ENCODE measurements at places on chromosomes 6 and 20. TPM values are rescaled to one million over a fixed set of nuclear protein-coding genes. Genes with fewer than 3 reads are reported as not detected.
A peak's percentile ranks its signal among the peaks of the same experiment; 100 is the strongest.

The ECHDC1 gene
- 66.6 TPM for polyA plus RNA-seq

The EPB41L2 gene
- polyA plus RNA-seq, result 42.6 TPM

The TFAP2A gene
- polyA plus RNA-seq, result 0.13 TPM

The RRAGD gene
- polyA plus RNA-seq, result 6.7 TPM

DNA sequence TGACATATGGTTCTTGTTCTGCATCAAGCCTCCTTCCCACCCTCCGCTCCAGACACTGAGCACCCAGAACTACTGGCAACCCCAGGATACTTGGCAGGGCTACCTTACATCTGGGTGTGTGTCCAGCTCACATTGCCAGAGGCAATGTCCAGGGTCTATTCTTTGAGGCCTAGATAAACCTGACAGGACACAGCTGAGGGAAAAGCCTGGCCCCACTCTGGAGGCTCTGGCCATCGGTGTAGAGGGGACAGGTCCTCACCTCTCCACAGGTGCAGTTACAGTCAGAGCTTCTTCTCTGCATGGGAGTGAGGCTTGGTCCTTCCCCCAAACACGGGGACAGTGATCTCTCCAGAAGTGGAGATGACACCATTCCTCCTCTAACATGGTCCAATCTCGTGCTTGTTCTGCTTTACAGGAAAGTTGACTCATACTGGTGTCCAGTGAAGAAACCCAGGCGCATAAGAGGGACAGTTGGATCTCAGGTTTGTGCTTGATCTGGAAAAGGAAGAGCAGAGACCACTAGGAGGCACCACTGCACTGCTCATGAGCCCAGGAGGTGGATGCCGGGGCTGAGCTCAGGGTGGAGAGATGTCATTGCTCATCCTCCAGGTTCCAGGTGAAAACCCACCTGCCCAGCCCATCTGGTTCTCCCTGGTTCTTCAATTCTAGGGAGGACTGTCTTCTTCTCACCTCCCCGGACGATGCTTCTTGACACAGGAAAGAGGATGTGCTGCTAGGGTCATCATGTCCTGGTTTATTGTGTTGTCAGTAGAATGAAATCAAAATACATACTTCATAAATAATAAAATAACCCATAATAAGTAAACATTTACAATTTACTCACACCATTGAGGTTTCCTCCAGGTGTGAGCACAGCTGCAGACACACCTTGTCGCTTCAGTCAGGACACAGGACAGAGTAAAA lies 14.7 kb downstream of the HLA-F start:
- DNase-seq, result peak; percentile 84

GRCh38 chr6:22008248-22008836 lies 288.5 kb downstream of the PRL start:
- no peak for DNase-seq

DNA sequence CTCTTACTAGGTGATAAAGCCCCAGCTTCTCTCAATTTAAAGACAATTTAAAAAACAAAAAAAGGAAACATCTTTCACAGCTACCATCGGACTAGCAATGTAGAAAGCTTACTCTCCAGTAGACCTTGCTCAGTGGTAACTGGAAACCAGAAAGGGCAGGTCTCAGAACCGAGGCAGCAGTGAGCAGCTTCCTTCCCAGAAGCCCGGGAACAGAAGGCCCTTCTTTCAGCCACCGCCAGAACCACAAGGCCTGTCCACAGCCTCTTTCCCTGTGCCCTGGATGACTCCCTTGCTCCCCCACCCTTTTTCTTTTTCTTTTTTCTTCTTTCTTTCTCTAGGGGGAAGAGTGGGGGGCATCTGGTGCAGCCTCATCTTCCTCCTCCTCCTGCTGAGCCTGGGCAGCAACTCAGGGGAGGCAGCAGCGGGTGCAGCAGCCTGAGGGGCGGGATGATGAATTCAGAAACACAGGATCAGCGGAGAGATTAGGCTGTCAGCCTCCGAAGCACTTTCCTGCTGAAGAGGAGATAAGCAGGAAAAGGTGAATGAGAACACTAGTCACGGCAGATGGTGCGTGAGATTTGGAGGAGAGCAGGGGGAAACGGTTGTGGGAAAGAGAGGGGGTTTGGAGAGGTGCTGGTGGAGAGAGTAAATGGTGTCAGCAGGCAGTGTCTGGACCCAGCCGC lies 158.5 kb downstream of the ID4 start:
- DNase-seq, result no peak

DNA sequence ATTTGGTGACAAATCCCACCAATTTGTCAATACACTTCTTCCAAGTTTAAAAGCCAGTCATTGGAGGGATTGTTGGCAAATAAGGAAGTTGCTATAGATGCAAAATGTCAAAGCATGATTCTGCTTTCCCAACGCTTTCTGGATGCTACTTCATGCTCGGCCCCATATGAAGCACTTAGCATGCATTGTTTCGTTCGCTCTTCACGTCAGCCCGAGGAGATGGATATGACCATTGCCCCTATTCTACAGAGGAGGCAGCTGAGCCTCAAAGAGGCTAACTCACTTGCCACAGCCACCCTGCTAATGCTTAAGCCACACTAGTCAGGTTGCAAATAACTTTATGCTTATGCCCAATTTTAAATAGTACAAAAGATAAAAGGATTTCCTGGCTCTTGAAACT lies 2.8 kb upstream of the NXT1 start:
- DNase-seq, result no peak

- no peak for DNase-seq
Observed at GRCh38 chr6:90917376-90917775, 330.5 kb upstream of the MAP3K7 start.

DNA sequence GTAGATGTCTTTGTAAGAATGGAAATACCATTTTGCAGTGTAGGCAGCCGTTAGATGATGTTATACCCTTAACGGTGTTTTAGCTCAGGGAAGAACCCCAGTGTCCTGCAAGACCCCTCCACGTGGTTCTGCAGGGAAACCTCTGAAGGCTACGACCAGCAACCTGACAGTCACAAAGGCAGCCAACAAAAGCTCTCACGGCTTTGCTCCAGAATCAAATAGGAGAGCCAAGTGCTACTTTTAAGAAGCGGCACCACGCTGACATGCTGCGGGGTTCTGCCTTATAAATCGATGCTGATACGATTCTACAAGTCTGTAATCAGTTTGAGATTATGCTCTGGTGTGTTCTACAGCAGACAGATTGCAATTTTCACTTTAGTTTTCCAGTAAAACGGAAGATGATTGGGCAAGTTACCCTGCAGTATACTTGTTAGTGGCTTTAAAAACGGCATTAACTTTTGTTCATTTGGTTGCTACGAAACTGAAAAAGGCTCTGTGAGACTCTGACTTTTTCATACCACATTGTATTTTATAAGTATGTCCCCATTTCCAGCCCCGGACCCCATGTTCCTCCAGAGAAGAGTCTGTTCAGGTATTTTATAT lies 312.9 kb downstream of the SAMD5 start:
- no peak for DNase-seq

- no peak for DNase-seq
Observed at GRCh38 chr6:157710604-157711003, 112.4 kb upstream of the SNX9 start.

- DNase-seq, result no peak
Observed at GRCh38 chr6:73801652-73802268, 105.8 kb downstream of the CD109 start.

DNA sequence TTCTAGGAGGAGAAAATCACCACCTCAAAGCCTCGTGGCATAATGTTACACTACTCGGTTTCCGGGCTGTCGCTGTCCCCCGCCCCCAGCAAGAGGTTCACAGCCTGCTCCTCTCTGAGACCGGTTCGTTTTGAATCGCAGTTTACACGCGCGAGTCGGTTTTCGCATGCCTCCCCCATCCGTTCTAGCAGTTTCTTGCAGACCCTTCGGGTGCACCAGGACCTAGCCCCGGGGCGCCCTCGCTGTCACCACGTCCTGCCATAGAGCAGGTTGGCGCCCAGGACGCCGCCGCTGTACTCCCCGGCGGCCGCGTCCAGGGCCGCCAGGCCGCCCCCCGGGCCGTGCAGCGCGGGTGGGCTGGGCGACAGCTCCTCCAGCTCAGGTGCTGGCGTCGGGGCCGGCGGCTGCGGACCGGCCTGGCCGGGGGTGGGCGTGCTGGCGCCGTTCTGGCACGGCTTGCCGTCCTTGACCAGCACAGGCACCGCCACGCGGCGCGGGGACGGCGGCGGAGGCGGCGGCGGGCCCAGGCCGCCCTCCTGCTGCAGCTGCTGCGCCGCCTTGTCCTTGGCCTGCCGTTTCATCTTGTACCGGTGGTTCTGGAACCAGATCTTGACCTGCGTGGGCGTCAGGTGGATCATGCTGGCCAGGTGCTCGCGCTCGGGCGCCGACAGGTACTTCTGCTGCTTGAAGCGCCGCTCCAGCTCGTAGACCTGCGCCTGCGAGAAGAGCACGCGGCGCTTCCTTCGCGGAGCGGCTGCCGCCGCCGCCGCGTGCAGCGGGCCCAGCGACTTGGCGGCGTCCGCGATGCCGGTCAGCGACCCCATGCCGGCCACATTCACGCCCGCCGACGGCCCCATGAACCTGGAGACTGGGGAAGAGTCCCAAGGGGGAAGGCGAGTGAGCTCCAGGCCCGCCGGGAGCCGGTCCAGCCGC lies 1.4 kb downstream of the NKX2-4 start:
- no peak for DNase-seq
